ENCODE measurements at places on chromosomes 2 and 18.

- no peak for DNase-seq
These were observed 18.7 kb downstream of the TPRKB start for GRCh38 chr2:73718421-73718820.

GRCh38 chr2:85888020-85888683 is 638 bp downstream of the ST3GAL5 start:
- no peak for DNase-seq

DNA sequence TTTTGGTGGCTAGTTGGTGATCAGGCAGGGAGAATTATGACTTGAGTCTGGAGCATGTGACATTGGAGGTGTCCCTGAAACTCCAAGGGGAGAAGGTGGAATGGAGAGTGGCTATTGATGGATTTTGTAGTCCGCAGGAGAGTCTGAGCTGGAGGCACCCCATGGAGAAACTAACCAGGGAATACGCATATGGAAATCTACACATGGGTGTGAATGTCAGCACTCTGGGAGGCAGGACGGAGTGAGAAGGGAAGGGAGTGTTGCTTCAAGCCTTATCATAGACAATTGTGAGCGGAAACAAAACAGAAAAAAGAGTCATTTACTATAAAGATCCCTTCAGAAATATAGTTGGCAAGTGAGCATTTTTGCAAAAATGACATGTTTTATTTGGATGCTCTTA is 667 bp upstream of the SCYGR4 start:
- DNase-seq: no peak

DNA sequence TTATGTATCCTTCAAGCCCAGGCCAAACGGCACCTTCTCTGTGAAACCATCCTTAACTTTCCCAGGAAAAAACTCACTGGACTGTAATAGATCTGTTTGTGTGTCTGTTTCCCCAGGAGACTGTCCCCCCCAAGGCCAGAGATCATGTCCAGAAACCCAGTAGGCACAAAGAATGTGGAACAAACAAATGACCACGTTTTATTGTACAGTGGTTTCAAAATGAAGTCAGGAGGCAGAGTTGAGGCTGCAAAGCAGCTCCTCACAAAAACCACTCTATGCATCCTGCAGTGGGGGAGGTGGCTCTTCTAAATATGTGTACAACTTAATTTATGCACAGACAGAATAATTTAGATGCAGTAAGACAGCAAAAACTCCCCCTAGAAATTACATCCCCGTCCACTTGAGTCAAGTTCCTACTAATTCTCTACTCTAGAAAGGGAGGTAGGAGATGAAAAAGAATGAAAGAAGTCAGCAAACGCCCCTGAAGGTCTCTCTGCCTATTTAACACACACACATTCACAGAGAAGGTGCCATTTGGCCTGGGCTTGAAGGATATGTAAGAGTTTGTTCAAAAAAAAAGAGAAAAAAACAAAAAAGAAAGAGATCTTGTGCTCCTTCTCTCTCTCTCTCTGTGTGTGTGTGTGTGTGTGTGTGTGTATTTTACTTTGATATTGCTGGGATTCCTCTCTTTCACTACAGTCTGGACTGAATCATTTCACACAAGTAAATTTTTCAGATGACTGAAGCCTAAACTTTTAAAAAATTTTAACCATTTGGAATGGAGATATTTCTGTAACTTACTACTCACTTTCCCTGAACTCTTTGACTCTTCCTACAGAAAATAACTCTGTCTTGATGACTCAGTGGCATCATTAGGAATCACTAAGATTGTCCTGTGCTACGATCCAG is 19.5 kb downstream of the BCL2 start:
- no peak for DNase-seq

GRCh38 chr2:73503992-73504570 is 118.4 kb downstream of the ALMS1 start:
- no peak for DNase-seq

DNA sequence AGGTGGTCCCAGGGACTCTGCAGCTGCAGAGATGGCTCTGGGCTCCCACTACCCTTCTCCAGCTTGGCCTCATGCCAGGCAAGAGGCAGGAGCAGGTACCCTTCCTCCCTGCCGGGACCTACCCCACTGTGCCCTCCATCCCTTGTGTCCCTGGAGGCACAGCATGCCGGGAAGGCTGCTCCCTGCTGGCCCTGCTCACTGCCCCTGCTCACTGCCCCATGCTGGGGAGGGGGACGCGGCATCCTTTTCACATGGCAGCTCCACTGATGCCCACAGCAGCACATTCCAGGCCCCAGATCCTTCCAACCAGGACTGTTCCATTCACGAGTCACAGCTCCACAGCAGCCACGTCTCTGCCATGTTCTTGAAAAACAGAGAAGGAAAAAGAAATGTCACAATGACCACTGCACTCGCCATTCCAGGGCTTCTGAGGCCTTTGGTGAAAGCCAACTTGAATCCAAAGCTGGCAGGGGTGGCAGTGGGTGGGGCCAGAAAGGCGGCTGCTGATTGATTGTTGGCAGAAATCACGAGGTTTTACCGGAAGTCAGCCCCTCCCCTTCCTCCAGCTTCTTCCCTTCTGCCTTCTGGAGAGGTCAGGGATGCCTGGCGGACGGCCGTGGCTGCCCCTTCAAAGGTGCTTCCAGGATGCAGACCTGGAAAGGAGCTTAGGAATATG is 268.0 kb downstream of the CYP26B1 start:
- DNase-seq: no peak

DNA sequence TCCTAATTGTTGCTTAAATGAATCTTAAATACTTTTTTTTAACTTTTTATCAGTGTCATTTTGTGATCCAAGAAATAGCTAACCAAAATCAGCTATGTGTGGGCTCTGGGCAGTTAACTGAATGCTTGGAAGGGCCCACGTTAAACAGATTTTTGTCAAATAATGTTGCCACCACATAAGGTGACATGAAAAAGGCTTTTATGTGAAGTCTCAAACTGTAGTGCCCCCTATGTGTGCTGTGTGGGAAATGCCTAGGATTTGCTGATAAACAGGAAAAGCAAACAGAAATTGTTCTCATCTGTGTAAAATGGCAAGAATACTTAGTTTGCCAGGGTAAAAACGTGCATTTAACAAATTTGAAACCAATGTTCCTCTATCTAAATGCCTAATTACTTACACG is 242.2 kb downstream of the ZNF516 start:
- DNase-seq: no peak

DNA sequence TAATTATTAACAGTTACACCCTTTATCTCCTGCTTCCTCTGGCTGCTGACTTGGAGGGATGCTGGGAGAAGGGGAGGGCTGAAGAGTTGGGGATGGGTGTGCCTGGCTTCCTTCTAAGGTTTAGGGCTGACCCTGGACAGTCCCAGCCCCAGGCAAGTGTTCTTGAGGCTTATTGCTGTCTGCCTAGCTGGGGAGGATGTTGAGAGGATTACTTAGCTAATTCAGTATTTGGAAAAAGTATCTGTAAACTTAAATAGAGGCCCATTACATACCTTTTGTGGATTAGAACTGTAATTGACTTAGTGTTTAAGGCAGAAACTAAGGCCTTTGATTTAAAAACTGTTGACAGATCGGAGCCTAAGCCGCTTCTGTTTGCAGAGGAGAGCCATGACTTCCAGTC is 67.6 kb downstream of the AGAP1 start:
- no peak for DNase-seq

- no peak for DNase-seq
These were observed 130.2 kb downstream of the INHBB start for GRCh38 chr2:120476141-120476540.

GRCh38 chr2:220143336-220143735 is 515.9 kb downstream of the SLC4A3 start:
- no peak for DNase-seq

GRCh38 chr2:39160982-39161381 is 40.1 kb upstream of the SOS1 start:
- no peak for DNase-seq

DNA sequence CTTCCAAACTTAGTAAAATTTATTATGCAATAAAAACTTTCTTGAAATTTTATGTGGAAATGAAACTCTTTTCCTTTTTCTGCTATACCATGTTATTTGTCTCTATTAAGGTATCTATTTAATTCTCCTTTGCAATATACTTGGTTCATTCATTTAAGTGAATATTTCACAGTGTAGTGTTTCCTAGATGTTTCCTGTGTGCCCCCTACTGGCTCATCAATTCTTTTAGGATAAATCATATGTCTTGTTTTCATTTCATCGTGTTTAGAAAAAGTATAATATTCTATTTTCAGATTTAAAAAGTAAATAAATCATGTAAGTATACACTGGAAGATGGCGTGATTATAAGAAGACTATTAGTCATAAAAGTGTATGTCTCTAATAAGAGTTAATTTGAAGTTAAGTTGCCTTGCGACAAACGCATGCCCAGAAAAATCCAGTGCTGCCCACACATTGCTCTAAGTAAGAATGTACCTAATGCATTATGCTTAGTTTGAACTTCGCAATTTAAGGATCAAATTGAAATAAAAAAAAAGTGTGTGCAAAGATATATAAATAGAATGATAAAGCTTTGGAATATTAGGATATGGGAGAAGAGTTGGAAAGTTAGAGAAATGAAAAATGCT is 525.4 kb downstream of the KCNJ3 start:
- DNase-seq: no peak

- no peak for DNase-seq
These were observed 188.4 kb downstream of the MTCL1 start for GRCh38 chr18:8893628-8894231.

GRCh38 chr2:240135706-240136012 is 446 bp downstream of the COPS9 start:
- no peak for DNase-seq

DNA sequence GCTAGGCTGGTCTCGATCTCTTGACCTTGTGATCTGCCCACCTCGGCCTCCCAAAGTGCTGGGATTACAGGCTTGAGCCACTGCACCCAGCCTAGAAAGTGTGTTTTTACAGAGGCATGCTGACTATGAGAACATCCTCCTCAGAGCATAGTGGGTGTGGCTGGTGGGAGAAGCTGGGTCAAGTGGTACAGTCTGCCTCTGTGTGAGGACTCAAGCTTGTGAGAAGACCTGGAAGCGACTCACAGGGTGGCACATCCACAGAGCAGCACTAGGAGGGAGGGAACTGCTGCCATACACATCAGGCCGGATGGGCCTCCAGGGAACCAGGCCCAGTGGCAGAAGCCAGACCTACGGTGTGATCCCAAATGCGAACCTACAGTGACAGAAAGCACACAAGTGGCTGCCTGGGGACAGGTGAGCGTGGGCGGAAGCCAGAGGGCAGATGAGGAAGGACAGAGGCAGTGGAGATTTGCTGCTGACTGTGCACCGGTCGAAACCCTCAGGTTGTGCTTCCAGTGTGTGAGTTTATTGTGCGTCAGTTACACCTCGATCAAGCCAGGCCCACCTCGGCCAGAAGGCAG is 8.9 kb downstream of the ARHGEF4 start:
- DNase-seq: no peak

DNA sequence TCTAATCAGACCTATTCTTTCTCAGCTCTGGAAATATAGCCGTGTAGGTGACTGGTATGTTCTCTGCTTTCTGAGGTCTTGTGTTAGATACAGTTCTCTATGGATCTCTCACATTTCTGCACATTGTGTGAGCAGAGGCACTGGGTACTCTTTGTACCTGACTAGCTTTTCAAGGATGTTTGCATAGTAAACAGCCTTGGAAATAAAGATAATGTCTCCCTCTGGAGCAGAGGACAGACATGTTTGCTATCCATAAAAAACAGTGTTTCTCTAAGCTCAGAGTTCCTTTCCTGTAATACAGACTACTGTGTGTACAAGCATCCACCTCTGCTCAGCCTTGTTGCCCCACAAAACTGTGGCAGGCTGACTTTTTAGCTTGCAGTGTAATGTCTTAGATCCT is 279.2 kb downstream of the CTNNA2 start:
- DNase-seq: no peak

DNA sequence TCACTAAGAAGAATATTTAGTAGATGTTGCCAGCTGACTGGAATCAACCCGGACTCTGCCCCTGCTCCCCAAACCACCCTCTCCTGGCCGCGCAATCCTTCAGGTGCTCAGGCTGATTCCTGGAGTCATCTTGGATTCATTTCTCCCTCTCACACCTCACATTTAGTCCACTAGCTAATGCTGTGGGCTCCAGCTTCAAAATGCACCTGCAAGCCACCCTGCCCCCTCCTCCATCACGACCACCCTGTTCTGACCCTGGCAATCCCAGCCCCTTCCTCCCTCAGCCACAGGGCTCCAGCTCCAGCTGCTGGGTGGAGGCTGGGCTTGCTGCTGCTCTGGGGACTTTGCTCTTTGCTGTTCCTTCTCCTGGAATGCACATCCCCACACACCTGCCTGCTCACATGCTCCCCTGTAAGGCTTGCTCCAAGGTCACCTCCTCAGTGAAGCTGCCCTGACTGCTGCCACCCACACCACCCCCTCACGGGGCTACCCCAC is 61.3 kb upstream of the SH3RF3 start:
- DNase-seq: no peak

DNA sequence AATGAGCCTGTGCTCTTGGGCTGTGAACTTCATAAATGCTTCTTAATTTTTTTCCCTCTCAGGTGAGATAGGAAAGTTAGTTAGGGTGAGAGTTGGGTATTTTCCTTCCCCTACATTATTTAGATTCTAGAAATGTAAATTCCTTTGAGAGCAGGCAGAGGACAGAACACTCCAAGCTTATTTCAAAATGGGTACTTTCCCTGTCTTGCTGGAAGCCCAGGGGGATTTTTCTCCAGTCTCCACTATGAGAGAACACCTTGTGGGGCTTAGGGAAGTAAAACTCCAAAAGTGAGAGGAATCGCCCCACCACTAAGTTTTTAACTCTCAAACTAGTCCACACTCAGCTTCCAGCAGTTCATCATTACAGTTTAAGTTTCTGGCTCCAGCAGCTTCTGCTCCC is 253.2 kb upstream of the CTAGE1 start:
- DNase-seq: no peak

DNA sequence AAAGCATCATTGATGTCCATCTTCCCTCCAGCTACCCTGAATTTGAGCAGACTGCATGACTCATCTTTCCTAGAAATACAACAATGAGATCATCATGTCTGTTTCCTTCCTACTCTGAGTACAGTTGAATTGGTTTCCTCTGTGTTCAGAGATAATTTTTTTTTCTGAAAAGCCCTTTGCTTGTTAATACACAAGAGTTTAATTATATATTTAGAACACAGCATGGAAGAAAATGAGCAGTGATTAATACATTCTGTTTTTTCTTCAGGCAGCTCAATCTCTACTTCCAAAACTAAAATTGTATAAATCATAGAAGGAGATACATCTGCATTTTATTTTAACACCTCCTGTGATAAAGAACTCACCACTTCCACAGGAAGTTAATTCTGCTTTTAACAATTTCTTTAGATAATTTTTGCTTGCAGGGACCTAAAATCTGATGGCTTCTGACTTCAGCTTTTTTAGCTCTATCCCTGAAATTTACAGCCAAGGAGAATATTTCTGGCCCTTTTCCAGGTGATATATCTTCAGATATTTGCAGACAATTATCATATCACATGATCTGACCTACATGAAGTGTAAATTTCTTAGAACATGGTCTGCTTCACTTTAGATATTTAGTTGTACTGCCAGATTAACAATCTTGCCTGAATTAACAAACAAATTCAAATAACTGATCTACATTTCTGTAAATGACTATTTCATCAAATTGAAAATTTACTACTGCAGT is 249.0 kb downstream of the TRIB2 start:
- DNase-seq: no peak
